ENCODE measurements at places on chromosomes 2 and 18.

DNA sequence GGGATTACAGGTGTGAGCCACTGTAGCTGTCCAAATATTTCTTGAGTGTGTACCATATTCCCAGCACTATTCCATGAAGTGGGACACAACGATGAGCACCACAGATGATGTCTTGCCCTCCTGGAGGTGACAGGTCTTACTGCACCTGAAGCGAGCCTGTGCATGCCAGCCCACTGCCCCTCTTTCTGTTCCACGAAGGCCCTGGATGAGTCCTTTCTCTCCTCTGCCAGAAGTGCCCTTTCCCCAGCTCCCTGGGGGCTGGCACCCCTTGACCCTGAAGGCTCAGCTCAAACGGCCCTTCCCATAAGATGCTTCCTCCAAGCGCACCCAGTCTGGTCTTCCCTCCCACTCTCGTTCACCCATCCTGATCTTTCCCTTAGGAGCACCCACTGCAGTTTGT is 5.5 kb downstream of the ATP6V1B1 start:
- no peak for DNase-seq

DNA sequence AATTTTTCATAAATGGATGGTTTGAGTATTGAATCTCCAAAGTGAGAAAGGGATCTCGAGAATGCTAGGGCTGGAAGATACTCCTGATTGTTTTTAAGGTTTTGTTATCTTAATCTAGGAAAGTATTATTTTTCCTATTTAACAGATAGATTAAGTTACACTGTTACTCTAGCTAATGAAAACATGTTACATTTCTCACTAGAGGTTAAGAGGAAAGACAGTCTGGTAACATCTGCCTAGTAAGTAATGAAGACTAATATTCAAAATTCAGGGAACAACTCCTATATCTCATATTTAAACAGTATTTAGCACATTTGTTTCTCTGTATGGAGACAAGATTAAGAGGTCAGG is 2.0 kb downstream of the GALNT3 start:
- no peak for DNase-seq

DNA sequence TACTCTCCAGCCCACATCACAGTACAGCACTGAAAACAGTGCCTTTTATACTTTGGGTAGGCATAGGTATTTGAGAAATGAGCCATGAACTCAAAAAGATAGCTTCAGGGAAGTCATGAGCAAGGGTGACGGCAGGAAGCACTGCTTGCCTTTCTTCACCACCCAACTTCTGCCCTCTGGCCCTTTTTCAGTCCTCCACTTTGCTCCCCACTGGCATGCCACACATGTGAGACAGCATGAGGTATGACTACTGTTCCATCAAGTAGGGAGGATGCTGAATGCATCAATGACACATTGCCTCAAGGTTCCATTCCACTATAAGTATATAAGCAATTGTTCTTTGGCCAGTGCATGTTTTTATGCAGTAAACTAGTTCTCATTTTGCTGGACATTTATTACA is 373.0 kb downstream of the NRXN1 start:
- DNase-seq: no peak

GRCh38 chr18:55897091-55897689 is 309.2 kb upstream of the TCF4 start:
- DNase-seq: no peak

Measured in left lung (tissue), 14 donors.